Right cardiac atrium (tissue), 5 donors: ENCODE measurements at places on chromosomes 7 and 10. TPM values are rescaled to one million over a fixed set of nuclear protein-coding genes. Genes with fewer than 3 reads are reported as not detected.

DNA sequence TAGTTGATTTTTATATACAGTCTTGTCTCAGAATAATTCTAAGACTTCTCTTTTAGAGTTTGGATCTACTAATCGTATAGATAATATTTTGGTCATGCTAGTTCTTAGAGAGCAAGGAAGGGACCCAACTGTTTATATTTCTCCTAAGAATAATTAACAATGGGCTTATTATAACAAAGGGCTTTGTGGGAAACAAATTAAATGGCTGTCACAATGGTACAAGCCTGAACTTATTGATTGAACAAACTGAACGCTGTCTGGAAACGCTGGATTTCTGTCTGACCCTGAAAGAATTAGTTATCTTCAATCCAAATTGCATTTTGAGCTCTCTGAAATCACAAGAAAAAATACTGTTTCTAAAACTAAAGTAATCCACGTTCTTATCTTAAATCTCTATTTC is 56.8 kb downstream of the CSTF2T start:
- DNase-seq = no peak

GRCh38 chr10:129415215-129416140 is 51.6 kb upstream of the MGMT start:
- DNase-seq = no peak

GRCh38 chr7:156554488-156554887 is 86.1 kb upstream of the RNF32 start:
- no peak for DNase-seq

GRCh38 chr7:130973637-130974036 is 239.6 kb upstream of the KLF14 start:
- no peak for DNase-seq

Gene NPC1L1
- total RNA-seq = not detected

Gene FOXP2
- total RNA-seq = 4.5 TPM

DNA sequence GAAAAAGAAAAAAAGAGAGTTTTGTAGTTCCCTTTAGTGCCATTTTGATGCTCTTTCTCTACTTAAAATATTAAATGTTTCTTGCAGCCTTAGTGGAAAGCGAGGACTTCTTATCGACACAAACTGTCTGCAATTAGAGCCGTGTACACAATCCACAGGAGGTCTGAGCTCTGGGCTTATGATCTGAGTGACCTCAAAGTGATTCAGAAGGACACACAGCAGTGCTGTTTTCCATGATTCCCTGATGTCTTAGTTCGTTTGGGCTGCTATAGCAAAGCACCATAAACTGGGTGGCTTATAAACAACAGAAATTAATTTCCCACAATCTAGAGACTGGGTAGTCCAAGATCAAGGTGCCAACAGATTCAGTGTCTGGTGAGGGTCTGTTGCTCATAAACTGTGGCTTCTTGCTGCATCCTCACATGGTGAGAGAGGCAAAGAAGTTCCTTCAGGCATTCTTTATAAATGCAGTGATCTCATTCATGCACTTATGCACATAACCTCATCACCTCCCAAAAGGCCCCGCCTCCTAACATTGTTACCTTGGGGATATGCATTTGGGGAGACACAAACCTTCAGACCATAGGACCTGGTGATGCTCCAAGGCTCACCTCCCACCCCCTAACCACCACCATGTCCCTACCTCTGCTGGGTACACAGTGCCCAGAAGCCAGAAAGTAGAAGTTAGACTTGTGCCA is 204.5 kb upstream of the GHITM start:
- DNase-seq = no peak

Gene OR2A42
- total RNA-seq = not detected

Gene GATA3
- 0.89 TPM for total RNA-seq

Gene ARMC3
- not detected for total RNA-seq

Gene CFAP58
- 2.9 TPM for total RNA-seq

Gene BHLHA15
- total RNA-seq = not detected

Gene NEURL1
- 0.17 TPM for total RNA-seq

GRCh38 chr10:92839191-92840085 is 8.9 kb upstream of the EXOC6 start:
- peak; percentile 82 for DNase-seq

- no peak for DNase-seq
Measured at GRCh38 chr7:158970132-158970531, 113.8 kb downstream of the DYNC2I1 start.

DNA sequence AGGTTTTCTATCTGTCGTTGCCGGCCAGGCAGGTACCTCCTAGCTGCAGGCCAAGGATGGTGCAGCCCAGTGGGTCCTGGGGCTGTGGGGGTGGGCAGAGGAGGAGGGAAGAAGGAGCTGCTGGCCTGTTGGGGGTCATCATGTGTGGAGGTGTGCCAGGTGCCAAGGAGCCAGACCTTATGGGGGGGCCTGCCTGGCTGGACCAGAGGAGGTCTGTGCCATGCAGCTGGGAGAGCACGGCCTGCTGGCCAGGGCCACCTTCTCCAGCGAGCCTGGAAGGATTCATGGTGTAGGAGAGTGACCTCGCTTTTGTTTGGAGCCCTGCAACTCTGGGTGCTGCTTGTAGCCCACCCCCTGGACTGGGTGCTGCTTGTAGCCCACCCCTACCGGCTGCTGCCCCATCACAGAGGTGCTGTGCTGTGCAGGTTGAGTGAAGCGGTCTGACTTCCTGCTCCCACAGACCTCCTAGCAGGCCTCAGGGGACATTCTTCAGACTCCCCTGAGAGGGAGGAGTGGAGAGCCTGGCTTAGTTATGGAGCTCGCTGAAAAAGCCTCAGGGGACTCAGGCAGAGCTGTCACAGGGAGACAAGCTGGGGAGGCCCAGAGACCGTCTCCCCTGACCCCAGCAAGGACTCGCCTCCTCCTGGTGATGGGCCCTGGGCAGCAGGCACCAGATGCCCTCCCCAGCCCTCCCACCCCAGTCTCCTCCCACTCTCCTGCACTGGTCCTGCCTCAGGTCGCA is 67.7 kb upstream of the AQP1 start:
- no peak for DNase-seq

Gene ELN
- 100.0 TPM for total RNA-seq

- no peak for DNase-seq
Measured at GRCh38 chr10:55063811-55064210, 262.8 kb upstream of the PCDH15 start.

Gene SPDYE16
- not detected for total RNA-seq

GRCh38 chr10:679556-679955 is 9.9 kb downstream of the DIP2C start:
- DNase-seq = no peak
